Activated CD8-positive, alpha-beta T cell treated with anti-CD3 and anti-CD28 coated beads, Interleukin-2, amount 10 ng/mL, durations not matched to agents 7 days and 5 days (primary cell): ENCODE measurements at places on chromosomes 5 and 9. TPM values are rescaled to one million over a fixed set of nuclear protein-coding genes. Genes with fewer than 3 reads are reported as not detected.

Gene PCDHA1
- not detected for total RNA-seq

Gene PCDHB16
- not detected for total RNA-seq

Gene ANKRD18B
- total RNA-seq: not detected

Gene PCDHB9
- total RNA-seq: not detected

Gene PITX1
- total RNA-seq: not detected

Gene LCN9
- total RNA-seq: not detected

Gene SURF6
- 21.4 TPM for total RNA-seq

Gene C9orf153
- total RNA-seq: 0.34 TPM

Gene GARNL3
- total RNA-seq: 1.3 TPM

Gene PDE4D
- 65.4 TPM for total RNA-seq

Gene PTGES2
- 57.7 TPM for total RNA-seq

Gene KCNV2
- total RNA-seq: not detected

Gene EFNA5
- not detected for total RNA-seq

Gene WNT8A
- total RNA-seq: not detected

Gene RBM18
- total RNA-seq: 22.9 TPM

Gene DAB2
- not detected for total RNA-seq

Gene IFNK
- total RNA-seq: not detected
